Purkinje cell (primary cell): ENCODE measurements at places on chromosomes 16 and 17. TPM values are rescaled to one million over a fixed set of nuclear protein-coding genes. Genes with fewer than 3 reads are reported as not detected.

Gene ZNF598
- polyA plus RNA-seq = 0.11 and 0.16 TPM in 2 replicates

Gene ODAD4
- polyA plus RNA-seq = 6.8 TPM in 1 of 2 replicates, not detected in the other

Gene ITGAD
- not detected in 2 replicates for polyA plus RNA-seq

Gene NPIPA3
- polyA plus RNA-seq = 1.2 and 8.7 TPM in 2 replicates

Gene ABCC12
- polyA plus RNA-seq = 20.7 and 22.3 TPM in 2 replicates

Gene EEF2KMT
- polyA plus RNA-seq = 2.6 and 4.1 TPM in 2 replicates

Gene C1QTNF8
- not detected in 2 replicates for polyA plus RNA-seq

Gene SPAG9
- 57.1 and 109 TPM in 2 replicates for polyA plus RNA-seq

Gene GSDMA
- polyA plus RNA-seq = not detected in 2 replicates

Gene PYDC1
- 0.94 and 1.6 TPM in 2 replicates for polyA plus RNA-seq

Gene CLDN6
- not detected in 2 replicates for polyA plus RNA-seq

Gene FGF11
- 1.2 and 2.0 TPM in 2 replicates for polyA plus RNA-seq

Gene HAP1
- polyA plus RNA-seq = 0.27 and 1.7 TPM in 2 replicates

Gene MPV17L
- 3.0 and 4.5 TPM in 2 replicates for polyA plus RNA-seq

Gene LGALS9B
- not detected in 2 replicates for polyA plus RNA-seq

Gene CES5A
- not detected in 2 replicates for polyA plus RNA-seq

Gene TMED6
- polyA plus RNA-seq = not detected in 2 replicates

Gene OR2C1
- polyA plus RNA-seq = not detected in 2 replicates

Gene ABCC3
- polyA plus RNA-seq = 0.45 and 4.3 TPM in 2 replicates

Gene LRRC46
- 6.0 TPM in 1 of 2 replicates, not detected in the other for polyA plus RNA-seq

Gene OR1A1
- polyA plus RNA-seq = 0.08 TPM in 1 of 2 replicates, not detected in the other

Gene SP6
- not detected in 2 replicates for polyA plus RNA-seq

Gene HSF4
- 1.9 and 3.9 TPM in 2 replicates for polyA plus RNA-seq

Gene TBC1D3I
- 0.13 TPM in 1 of 2 replicates, not detected in the other for polyA plus RNA-seq

Gene CLEC3A
- polyA plus RNA-seq = not detected in 2 replicates

Gene PERCC1
- not detected in 2 replicates for polyA plus RNA-seq

Gene GLIS2
- 0.08 TPM in 1 of 2 replicates, not detected in the other for polyA plus RNA-seq

Gene NT5M
- polyA plus RNA-seq = 0.78 and 0.98 TPM in 2 replicates
